ENCODE measurements at places on chromosomes 3 and 15.

DNA sequence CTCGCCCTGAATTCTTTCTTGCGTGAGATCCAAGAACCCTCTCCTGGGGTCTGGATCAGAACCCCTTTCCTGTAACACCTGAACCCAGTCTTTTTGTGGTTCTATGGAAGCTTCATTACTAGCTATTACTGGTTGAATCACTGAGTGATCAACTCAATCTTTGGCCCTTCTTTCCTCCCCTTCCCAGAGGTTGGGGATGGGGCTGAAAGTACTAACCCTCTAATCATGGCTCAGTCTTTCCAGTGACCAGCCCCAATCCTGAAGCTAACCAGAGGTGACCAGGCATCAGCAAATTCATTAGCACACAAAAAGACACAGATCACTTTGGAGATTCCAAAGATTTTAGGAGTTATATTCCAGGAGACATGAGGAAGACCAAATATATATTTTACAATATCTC, 39.5 kb downstream of the HERC1 start:
- no peak for DNase-seq

GRCh38 chr3:71721651-71722157, 3.5 kb downstream of the EIF4E3 start:
- no peak for DNase-seq

DNA sequence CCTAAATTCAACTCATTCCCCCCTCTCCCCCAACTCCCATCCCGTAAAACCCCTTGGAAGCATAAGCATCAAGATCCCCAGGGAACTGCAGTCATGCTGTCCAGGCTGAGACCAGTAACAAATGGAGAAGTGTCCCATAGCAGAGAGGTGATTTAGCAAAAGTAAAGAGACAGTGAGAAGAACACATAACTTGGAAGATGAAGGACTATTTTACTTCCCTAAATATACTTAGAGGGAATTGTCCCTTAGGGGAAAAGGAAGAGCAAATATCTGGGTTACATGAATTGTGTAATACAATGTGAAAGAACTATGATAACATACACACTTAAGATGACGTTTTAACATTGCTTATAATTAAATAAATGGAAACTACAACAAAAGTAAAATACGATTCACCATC, 61.6 kb upstream of the LRRFIP2 start:
- no peak for DNase-seq

DNA sequence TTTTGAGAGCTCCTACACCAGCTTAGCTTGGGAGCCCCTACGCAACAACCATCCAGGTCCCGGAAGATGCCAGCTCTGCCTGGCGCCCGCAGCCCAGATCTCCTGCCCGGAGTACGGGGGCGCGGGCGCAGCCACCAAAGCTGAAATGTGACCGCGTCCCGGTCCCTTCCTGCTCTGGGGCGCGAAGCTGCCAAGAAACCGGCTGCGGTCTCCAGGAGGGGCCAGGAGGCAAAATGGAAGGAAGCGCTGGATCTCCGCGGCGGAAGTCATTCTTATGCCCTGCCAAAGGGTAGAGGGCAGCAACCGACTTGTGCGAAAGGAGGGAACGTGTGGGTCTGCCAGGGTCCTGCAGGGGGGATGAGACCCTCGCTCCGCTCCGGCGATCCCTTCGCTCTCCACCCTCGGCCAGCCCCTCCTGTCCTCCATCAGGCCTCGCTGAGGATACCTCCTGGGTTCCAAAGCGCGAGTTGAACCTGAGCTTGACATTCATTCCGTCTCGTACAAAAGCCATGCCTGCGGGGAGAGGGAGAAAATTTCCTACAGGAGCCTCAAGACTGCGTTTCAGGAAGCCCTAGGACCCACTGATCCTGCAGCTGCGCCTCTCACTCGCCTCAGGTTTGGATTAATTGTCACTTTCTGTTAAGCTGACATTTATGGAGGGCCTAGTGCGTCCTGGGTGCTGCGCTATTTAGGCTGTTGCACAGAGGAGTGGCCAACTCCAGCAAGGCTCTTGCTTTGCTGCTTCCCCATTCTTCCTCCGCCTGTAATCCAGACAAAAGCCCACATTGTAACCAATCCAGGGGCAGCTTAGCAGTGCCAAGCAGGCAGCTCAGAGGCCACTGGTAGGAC, 98.3 kb upstream of the VGLL3 start:
- DNase-seq, result peak; percentile 17

GRCh38 chr15:82999905-83000671, 11.4 kb downstream of the C15orf40 start:
- no peak for DNase-seq

DNA sequence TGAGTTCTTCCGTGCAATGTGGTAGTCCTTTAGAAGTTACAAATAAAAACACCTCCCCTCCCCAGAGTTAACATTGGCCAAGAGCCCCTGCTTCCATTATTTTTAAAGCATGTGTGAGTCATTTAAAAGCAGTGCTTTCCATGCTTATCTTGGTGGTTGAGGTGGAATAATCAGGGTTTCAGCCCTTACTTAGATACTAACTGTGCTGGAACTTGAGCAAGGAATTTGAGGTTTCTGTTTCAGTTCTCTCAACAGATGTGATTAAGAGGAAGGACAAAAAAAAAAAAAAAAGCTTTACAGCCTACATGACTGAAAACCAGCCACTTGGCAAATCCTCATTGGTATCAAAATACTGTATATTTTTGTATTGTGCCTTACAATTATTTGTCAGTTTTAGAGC, 64.5 kb downstream of the CGNL1 start:
- DNase-seq, result no peak

DNA sequence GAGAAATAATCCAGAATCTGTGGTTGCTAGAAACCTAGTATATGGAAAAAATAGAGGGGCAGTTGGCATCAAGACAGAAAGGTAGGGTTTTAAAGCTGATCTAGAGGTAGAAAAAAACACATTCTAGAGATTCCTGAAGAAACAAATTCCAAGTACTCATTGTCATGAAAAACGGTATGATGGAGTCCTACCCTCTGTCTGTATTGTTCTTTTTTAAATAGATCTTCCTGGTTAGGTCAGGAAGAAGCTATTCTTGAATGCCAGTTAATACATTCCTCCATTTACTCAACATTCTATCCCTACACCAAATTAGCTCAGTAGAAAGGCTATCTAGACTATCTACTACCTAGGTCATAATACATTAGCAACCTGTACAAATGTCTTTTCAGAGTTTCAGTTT, 364.7 kb downstream of the FHIT start:
- DNase-seq, result no peak

- no peak for DNase-seq
Measured at GRCh38 chr3:135412475-135412874, 553.1 kb upstream of the PPP2R3A start.
